HAP-1 (cell line): ENCODE measurements at places on chromosomes 1 and 21.

DNA sequence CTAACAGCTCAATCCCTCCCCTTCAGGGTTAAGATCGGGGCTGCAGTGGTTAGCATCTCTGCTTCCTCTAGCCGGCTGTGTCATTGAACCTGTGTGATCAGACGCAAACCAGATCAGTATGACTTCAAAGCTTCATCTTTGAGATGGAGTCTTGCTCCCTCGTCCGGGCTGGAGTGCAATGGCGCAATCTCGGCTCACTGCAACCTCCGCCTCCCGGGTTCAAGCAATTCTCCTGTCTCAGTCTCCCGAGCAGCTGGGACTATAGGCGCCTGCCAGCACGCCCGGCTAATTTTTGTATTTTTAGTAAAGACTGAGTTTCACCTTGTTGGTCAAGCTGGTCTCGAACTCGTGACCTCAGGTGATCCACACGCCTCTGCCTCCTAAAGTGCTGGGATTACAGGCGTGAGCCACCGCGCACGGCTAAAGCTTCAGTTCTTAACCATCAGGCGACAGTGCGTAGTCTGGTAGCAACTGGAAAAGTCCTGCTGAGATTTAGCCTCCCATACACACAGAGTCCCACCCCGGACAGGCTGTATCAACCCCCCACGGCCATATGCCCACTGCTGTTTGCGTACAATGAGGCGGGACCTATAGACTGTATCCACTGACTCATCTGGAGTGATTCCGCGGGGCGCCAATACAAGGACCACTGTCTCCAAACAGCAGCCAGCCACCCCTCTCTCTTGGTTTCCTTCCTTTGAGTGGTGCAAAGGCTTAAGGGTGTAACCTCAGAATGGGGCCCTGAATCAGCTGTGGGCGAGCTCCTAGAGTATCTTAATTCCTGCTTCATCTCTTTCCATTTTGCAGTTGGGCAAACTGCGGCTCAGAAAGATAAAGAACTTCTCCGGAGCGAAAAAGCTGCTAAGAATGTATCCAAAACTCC lies 23.3 kb downstream of the CELA3A start:
- DNase-seq, result peak; percentile 68

DNA sequence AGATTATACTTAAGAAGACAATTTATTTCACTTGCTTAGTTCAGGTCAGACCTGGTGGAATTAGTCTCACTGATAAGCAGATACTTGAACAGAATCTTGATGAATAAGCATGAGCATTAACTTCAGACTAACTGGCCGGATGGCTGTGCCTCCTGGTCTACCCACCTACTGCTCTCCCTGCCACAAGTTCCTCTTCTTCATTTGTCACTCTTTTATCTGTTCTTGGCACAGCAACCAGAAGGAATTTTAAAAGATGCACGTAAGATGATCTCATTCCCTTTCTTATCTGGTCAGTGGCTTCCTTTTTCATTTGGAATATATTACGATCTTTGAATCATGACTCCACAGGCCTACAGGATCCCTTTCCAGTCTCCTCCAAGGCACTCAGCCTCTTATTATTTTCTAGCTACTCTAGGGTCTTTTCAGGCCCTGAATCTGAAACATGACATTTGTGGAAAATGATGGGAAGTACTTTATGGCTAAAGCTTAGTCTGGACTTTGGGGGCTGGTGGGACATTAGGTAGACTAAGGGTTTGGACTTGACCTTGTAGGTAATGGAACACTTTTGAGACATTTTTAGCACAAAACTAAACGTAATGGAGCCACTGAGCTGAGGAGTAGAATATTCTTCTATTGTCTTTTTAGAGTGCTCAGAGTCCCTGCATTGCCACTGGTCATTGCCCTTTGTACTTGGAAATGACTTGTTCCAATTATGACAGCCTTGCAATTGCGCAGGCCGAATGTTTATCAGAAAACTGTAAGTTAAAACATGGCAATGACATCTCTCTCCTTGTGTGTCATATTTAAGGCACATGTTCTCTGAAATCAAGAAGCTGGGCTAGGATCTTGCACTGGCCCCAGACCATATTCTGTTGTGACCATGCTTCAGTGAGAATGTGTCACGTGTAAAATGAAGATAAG lies 16.0 kb downstream of the ST6GALNAC3 start:
- no peak for DNase-seq

- no peak for DNase-seq
Measured at GRCh38 chr1:82646888-82647287, 846.2 kb downstream of the ADGRL2 start.

DNA sequence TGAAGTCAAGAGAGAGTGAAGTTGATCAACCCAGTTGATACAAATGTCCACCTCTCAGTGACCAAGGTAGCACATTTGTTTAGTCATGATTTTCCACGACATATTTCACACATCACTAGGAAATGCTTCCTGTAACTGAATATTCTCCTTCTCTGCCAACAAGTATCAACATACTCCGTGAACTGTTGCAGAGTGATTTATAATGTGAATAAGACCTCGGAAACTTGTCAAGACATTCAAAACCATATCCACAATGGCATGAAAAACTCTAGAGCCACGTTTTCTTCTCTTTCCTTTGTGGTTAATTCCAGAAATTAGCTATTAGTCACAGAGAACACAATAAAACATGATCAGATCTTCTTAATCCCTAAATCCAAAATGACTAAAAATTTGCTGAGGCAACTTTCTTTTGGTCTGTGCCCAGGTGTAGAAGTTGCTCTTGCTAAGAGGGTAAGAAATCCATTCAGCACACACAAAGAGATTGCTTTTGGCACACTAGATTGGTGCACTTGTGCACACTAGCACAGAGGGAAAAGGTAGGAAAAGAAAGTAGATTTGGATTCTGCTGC lies 244.3 kb upstream of the NRIP1 start:
- no peak for DNase-seq

- DNase-seq, result no peak
Measured at GRCh38 chr1:229075217-229075616, 195.7 kb upstream of the RAB4A start.

- DNase-seq, result no peak
Measured at GRCh38 chr1:26827663-26828062, 1.2 kb downstream of the ZDHHC18 start.

DNA sequence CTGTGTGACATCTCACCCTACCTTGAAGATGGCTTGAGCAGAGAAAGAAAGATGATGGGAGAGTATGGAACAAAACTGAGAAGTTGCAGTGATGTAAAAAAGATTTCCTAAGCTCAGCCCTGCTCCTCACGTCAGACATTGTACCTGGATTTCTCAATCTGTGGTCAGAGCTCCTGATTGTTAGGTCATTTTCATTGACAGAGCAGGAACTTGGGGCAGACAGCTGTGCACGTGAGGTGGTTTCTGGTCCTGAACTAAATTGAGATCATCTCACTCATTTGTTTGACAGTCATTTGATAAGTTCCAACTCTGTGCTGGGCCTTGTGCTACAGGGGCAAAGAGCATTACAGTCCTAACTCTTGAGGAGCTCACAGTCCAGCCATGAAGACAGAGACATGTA lies 10.2 kb downstream of the TRAF3IP3 start:
- no peak for DNase-seq

DNA sequence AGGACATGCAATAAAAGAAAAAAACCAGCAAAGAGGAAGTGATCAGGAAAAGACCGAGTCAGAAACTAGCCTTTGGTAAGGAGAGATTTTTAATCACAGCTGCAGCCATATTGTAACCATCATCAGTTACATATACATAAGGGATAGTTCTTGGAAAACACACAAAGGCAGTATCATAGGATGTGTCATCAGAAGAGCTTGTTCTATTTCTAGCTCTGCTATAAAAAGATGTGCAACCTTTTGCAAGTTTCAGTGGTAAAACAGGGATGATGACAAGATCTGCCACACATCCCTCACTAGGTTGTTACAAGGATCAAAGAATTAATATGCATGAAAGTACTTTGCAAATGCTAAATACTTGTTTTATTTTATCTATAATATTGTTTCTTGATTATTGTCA lies 342.0 kb downstream of the VAV3 start:
- DNase-seq, result no peak

- no peak for DNase-seq
Measured at GRCh38 chr1:67570486-67571143, 114.4 kb upstream of the GADD45A start.
